Hindlimb muscle (tissue), 1 donor: ENCODE measurements at places on chromosomes 7 and 10.

DNA sequence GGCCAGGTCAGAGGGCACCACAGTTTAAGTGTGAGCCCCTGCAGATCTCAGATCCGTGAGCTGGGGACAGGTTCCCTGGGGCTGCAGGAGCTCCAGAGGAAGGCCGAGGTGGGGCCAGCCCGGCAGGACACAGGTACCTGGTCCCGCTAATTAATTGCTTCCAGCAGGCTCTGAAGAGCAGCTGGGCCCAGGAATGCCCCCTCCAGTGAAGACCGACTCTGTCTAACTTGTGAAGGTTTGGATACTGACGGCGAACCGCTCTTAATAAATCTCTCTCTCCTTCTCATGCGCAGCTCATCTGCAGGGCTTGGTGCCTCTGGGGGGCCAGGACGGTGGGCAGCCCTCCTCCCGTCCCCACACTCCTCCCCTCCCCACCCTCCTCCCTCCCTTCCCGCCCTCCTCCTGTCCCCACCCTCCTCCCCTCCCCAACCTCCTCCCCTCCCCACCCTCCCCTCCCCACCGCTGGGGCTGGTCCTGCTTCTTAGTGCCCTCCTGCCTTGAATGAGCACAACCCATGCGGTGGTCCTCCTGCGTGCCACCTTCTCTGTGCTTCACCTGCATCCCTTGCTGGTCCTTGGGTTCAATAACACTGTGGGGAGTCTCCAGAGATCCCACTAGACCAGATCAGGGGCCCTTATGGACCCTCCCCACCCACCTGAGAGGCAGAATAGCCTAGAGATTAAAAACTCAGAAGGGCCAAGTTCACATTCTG is 38.3 kb downstream of the PDGFA start:
- no peak for DNase-seq

- no peak for DNase-seq
Observed at GRCh38 chr7:35605760-35606159, 89.2 kb downstream of the HERPUD2 start.

DNA sequence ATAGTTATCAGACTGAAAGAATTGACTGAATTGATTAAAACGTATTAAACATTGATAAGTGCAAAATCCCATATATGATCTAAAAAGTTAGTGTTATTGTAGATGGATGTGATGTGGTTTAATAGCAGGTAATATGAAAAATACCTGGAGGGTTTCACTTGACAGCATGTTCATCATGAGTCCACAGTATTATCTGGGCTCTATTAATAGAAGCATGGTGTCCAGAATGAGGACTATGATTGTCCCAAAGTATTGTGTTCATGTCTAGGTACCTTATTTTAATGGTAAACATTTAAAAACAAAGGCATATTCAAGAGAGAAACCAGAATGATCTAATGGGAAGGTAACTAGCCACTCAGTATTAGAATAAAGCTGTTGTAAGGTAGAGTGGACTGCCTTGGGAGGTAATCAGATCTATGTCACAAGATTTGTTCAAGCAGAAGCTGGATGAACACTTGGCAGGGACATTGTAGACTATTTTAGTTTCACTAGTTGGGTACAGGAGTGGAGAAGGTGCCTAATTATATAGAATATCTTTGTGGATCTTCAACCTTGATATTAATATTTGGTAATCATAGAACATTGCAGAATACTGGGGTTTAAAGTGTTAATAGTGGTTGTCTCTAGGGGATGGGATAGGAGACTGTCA is 43.5 kb downstream of the MCU start:
- no peak for DNase-seq

- no peak for DNase-seq
Observed at GRCh38 chr10:13340626-13341376, 7.3 kb downstream of the SEPHS1 start.
